ENCODE measurements at places on chromosomes 6 and 20.
A peak's percentile ranks its signal among the peaks of the same experiment; 100 is the strongest.

DNA sequence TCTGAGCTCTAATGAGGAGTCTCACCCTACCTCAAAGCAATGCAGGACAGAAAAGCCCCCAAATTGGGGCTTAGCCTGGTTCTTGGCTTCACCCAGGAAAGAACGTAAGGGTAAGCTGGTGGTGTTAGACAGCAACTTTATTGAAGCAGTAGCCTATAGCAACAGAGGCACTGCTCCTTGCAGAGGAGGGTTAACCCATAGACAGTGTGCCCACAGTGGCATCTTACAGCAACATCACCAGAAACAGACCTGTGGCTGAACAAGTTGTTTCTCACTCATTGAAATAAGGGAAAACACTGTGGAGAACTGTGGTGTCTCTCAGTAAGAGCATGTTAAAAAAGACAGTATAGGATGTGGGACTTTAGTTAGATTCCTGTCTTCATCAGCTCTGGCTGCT lies 80.4 kb upstream of the SPTLC3 start:
- DNase-seq, result no peak

- DNase-seq, result no peak
Observed at GRCh38 chr6:28209753-28210535, 15.1 kb upstream of the ZSCAN9 start.

GRCh38 chr20:33450867-33451266 lies 7.3 kb upstream of the SNTA1 start:
- DNase-seq, result no peak

DNA sequence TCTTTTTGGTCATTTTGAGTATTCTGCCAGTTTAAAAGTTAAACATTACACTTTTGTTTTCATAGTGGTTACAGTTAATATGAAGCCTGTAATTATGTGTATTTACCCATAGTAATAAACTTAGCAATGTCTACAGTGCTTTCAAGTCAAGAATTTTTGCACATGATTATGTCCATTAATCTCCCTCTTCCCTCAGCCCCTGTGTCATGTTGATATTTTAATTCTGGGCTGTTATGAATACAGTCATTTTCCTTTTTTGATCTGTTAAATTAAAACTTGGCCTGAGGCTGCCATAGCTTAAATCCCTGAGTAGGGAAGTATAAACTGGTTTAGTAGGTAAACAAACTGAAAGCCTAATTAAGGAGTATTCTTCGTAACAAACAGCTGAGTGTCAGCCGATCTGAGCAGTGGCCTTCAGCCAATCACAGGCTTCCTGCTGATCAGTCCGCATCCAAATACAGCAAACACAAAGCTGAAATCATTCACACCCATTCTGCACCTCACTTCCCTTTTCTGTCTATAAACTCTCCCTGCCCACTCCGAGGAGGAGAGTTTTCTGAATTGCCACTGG lies 9.5 kb upstream of the SFT2D1 start:
- peak; percentile 93 for DNase-seq

GRCh38 chr6:135073756-135074393 lies 19.3 kb upstream of the HBS1L start:
- no peak for DNase-seq

GRCh38 chr6:66605971-66606370 lies 898.9 kb upstream of the EYS start:
- no peak for DNase-seq

DNA sequence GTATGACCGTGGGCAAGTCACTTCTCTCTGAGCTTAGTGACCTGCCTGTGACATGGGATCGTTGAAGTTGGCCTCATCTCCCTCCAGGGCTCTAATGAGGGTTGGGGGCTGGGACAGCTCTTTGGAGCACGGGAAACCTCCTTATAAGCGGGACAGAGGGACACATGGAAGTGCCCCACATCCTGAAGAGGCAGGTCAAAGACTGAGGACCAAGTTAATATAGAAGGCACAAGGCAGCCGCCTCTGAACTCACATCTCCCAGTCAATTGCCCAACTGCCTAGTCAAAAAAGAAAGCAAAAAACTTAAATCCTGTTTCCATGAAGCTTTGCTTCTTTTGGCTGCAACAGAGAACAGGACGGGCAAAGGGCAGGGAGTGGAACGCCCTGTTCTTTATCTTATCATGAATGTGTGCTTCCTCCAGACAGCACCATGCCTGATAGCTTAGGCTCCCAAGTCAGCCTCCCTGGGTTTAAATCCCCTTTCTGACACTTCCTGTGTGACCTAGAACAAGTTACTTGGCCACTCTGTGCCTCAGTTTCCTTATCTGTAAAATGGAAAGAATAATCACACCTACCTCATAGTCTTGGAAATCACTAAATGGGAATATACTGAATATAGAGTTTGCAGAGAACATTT lies 27.1 kb downstream of the LBP start:
- no peak for DNase-seq

DNA sequence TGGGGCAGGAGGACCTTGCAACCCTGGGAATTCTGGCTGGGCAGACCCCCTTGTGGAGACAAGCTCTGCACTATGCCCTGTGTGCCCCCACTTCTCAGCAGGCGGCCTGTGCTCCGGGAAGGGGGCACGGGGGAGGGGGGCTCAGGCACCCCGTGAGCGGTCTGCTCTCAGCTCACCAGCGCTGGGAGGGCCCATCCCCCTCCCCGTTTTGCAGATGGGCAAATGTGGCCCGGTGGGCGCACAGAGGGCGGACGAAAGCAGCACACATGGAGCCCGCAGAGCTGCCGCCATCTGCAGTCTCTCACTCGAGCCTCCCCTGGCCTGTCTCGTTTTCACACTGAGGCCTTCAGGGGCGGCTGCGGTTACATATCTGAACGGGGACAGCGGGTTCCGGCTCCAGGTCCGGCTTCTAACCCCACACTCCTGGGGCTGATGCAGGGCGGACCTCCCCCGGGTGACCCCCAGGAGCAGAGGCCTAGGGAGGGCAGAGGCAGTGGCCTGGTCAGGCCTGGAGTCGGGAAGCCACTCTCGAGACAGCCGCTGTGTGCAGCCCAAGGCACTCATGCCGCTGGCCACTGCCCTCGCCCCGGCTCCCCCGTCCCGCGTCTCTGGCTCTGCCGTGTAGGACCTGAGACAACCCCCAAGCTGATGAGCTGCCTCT lies 13.9 kb downstream of the CHRNA4 start:
- DNase-seq, result no peak
